ENCODE measurements at places on chromosomes 2 and 18. TPM values are rescaled to one million over a fixed set of nuclear protein-coding genes. Genes with fewer than 3 reads are reported as not detected.

DNA sequence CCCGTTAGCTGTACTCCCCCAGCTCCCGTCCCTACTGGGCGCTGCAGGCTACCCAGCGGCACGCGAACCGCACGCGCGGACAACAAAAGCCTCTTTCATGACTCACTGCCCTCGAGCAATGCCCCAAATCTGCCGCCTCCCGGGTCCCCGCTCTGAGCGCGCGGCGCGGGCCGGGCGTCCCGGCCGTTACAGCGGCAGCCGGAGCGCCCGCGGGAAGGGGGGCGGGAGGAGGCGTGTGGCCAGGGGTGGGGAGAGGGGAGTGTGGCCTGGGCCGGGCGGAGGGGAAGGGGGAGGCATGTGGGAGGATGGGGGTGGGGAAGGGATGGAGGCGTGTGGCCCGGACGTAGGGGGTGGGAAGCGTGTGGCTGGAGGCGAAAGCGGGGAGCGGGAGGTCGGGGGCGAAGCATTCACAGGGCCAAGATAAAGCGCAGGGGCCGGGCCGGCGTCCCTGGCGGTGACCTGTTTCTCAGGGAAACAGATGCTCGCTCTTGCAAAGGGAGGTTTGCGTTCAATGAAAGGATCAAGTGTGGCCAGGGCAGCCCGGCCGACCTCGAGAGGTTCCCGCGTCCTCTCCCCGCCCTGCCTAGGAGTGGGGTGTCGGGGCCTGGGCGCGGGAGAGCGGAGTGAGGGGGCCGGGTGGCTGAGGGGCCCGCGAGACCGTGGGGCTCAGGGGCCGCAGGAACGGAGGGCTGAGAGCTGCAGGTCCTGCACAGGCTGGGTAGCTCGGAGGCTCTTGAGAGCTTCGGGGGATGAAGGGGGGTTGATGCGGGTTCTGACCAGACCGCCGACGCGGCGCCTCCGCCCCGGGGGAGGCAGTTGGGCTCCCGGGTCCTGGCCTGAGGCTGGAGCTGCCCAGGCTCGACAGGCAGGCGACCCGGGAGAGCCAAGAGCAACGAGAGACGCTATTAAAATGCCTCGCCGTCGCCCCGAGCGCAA lies 3.5 kb upstream of the NEUROD1 start:
- DNase-seq: no peak

- no peak for DNase-seq
Measured at GRCh38 chr18:13522256-13522655, 204.1 kb downstream of the FAM210A start.

GRCh38 chr2:156562124-156562523 lies 125.9 kb downstream of the GPD2 start:
- DNase-seq: no peak

GRCh38 chr2:70957798-70958197 lies 20.6 kb upstream of the ANKRD53 start:
- DNase-seq: no peak

DNA sequence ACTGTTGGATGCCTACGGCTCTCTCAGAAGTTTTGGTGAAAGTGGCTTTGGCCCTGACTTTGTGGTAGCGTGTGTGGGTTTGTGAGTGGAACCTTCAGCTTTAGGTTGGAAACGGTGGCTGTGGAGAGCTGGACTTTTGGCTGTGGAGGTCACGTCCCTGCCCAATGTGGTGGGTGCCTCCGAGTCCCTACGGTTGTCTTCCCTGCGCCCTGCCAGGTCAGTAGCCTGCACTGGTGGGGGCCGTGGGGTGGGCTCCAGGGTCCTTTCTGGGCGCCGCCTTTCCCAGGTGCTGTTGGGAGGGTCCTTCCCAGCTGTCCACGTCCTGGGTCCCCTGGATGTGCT lies 11.1 kb downstream of the COLEC11 start:
- no peak for DNase-seq

GRCh38 chr2:124480958-124481357 lies 455.9 kb downstream of the CNTNAP5 start:
- DNase-seq: no peak

GRCh38 chr2:230749111-230749510 lies 36.5 kb downstream of the CAB39 start:
- DNase-seq: no peak

DNA sequence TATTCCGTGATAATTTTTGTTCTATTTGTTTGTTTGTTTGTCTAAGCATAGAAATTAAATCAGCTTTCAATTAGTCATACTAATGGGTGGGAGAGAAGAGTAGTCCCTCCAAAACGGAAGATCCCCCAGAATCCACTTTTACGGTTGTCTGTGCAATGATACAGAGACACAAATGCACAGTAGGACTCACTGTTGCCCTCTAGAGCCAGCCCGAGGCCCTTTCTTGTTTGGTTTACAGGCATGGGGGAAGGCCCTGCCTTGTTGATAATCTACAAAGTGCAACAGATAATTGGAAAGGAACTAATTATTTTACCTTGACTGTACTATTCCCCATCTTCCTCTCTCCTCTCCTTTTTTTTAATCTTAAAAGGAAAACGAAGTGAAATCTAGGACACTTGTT lies 121.1 kb downstream of the ACOXL start:
- no peak for DNase-seq

DNA sequence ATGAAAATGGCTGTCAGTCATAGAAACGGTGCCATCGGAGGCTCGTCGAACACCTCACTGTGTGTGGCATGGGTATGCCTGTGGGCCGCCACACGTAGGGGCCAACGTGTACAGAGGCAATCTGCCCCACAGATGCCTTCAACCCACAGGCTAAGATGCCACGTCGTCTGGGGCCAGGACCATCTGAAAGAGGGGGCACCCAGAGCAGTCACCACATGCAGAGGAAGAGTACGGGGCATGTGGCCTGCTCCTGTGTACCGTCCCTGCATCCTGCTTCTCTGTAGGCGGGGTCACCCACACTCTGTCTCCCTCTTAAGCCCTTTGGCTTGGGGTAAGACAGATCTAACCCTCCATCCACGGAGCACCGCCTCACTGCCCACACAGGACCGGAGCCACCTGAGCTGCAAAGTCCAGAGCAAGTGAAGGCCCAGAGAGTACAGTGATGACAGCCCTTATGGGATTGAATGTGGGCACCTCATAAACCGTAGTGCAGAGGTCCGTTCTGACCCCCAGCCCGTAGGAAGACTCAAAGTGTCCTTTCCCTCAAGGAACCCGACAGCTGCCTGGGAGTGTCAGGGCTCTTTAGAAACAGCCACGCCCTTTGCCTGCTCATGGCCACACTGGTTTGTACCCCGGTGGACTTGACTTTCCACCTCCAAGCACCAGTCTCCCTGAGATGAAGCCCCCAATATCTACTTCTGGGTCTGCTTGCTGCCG lies 66.2 kb downstream of the TWIST2 start:
- peak; percentile 73 for DNase-seq

- DNase-seq: no peak
Measured at GRCh38 chr18:43559507-43559906, 282.2 kb upstream of the SYT4 start.

DNA sequence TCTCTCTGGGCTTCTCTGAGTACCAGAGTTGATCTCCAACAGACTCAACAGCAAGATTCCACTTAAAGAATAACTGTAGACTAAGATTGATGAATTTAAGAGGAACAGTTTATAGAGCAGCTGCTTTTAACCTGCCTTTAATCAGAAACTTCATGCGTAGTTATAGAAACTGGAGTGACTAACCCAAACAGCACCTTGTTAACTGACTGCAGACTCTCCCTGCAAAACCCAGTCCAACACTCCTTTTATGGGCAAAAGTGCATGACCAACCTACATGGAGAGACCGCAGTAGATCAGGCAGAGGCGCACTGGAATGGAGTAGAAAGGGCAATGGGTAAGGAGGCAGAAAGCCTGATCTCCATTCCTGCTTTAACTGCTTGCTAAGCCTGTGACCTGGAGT lies 110.6 kb downstream of the NRP2 start:
- DNase-seq: no peak

DNA sequence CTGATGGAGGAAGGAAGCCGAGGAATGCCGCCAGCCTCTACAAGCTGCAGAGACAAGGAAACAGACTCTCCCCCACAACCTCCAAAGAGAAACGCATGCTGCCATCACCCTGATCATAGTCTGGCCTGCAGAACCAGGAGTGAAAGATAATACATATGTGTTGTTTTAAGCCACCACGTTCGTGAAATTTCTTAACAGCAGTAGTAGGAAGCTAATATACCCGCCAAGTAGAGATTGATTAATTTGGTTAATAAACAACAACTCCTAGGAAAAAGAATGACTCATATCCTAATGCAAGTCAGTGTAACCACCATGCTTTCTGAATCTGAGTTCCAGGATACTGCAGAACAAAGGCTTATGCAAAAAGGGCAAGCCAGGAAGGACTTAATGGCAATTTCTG lies 36.6 kb downstream of the LONRF2 start:
- DNase-seq: no peak

- no peak for DNase-seq
Measured at GRCh38 chr2:163734881-163735684, 725 bp downstream of the FIGN start.

GRCh38 chr2:113214141-113214540 lies 40.4 kb downstream of the PSD4 start:
- no peak for DNase-seq

DNA sequence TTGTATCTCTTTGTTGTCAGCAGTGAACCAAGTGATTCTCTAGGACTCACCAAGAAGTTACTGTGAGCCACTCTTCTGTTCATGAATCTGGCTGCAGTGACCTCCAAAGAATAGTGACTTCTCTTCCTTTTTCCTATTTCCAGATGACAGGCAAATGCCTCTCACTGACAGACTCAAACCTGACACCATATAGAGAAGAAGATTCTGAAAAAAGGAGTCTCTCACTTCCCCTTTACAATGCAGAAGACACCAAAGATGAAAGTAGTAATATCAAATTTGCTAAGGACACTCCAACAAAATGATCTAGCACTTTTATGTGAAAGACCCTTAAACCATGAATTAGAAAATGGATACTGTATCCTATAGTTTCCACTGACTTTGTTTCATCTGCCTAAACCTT lies 44.4 kb upstream of the SETBP1 start:
- DNase-seq: no peak

DNA sequence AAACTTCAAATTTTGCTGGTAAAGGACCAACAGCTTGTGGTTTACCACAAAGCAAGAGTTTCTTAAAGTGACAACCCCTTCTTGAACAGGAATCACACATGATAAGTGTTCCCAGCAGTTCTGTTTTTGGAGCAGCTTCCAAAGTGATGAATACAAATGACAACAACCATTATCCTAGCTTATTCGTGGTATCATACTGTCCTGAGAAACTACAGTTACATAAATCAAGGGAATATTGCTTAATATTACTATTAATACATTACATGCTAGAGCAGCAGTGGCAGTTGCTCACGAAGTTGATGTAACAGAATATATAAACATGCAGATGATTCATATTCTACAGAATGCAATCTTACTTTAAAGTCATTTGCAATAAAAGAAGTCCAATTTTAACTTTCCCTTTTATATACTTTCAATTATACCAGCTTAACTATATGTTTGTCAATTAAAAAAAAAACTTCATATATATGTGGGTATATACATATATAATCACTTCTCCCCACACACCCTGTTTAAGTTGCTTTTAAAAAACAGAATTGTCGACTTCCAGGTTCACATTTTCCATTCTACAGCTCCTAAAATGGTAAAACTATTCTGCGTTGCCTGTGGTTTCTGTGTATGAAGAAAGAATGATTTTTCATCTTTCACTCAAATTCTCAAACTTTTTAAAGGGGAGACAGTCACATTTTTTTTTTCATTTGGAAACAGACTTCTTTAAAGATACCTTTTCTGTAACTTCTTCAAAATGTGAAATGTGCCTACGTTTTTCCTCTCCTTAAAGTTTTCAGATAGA lies 713.6 kb downstream of the TDRD15 start:
- DNase-seq: no peak

DNA sequence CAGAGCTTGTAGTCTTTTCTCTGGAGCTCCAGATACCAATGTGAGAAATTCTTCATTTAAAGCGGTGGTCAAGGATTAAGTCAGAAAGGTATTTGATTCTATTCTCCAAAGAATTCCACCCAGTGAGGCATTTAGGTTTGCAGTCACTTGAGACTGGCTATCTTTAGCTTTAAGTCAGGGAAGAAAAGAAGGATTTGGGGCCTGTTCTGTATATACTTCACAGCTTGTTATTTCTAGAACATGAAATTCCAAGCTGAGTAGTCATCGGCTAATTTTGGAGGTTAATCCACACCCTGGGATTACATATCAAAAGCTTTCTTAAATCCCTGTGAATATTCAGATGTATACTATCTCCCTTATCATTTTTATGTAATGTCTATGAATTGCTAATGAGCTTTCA lies 39.4 kb downstream of the MYOM1 start:
- no peak for DNase-seq

DNA sequence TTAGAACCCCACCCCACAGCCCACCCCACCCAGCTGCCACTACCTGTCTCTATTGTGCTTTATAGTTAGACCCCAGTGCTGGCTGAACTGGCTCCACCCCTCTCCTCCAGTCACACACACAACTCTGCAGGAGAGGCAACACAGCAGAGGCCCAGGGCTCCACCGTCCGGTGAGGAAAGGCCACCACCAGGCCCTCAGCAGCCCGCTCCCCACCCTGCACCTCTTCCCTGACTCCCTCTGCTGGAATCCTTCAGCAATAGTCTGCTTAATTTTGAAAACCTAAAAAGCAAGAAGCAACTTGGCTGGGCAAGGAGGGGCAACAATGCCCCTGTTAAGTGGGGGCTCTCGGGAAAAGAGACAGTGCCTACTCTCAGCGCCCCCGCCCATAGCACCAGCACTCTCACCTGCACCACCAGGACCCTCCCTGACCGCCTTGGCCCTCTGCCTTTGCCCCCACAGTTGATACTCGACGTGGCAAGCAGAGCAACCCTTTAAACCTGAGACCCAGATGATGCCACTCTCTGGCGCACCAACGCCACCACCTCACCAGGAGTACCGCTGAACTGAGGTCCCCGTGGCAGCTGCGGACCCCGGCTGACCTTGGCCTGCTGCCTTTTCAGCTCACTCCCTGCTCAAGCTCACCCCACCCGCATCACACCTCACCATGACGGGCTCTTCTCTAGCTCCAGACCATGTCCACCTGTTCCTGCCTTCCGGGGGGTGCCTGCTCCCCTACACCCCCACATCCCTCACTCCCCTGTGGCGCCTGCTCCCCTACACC lies 45.7 kb downstream of the NDUFA10 start:
- DNase-seq: no peak

The NR4A2 gene
- total RNA-seq: 21.7 TPM

The HOXD12 gene
- total RNA-seq: not detected

The CCDC74B gene
- 1.1 TPM for total RNA-seq

The SUCLG1 gene
- 39.7 TPM for total RNA-seq

The G6PC2 gene
- not detected for total RNA-seq

The CFAP53 gene
- not detected for total RNA-seq

All from suprapubic skin (tissue), 4 donors.